ENCODE measurements at places on chromosomes 3 and 15.

DNA sequence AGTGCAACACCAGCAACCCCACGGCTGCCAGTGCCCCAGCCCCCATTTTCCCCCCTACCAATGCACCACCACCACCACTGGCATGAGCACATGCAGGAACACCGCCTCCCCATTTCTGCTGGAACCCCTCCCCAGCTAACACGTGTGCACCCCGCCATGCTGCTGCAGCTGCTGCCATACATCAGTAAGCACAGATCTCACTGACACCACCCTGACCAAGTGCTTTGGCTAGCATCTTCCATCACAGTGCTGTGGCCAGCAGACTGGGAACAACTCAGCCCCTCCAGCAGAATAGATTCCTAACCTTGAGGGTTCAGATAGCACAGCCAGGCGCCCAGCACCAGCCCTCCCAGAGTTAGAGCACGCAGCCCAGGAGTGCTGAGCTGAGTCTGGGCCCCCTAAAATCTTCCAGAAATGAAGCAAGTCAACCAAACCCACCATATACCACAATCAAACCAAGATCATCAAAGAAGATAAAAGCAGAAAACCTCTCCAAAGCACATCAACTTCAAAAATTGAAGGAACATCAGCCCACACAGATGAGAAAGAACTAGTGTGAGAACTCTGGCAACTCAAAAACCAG lies 81.2 kb upstream of the CDV3 start:
- no peak for DNase-seq

DNA sequence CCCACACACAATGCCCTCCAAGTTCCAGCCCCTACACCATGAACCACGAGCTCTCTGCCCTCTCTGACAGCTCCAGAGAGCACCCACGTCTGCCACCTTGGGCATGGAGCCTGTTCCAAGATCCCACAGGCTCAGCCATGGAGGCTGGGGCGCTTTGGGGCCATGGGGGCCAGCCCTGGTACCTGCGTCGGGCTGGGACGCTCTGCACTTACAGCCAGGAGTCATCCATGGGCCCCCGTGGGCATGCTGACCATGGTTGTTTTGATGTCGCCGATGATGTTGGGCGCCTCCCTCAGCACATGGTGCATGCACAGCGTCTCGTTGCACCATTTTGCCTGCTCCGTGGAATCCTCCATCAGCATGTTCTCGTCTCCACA lies 51.9 kb upstream of the UBE2Q2 start:
- no peak for DNase-seq

DNA sequence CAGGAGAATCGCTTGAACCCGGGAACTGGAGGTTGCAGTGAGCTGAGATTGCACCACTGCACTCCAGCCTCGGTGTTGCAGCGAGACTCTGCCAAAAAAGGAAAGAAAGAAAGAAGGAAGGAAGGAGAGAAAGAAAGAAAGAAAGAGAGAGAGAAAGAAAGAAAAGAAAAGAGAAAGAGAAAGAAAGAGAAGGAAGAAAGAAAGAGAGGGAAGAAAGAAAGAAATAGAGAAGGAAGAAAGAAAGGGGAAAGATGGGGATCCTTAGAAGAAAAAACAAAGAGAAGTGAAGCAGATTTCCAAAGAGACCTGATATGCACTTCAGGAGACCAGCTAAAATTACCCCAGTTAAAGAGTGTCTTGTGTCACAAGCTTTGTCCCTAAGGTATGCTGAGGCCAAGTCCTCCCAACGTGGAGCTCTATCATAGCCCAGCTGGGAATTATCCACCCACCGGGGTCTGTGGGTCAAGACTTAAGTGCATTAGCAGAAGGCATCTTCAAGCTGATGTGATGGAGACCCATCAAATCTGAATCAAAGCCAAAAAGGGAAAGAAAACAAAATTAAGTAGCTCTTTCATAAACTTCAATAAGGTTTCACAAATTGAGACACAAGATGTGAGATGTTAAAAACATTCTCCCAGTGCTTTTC lies 17.8 kb upstream of the AKAP13 start:
- no peak for DNase-seq

DNA sequence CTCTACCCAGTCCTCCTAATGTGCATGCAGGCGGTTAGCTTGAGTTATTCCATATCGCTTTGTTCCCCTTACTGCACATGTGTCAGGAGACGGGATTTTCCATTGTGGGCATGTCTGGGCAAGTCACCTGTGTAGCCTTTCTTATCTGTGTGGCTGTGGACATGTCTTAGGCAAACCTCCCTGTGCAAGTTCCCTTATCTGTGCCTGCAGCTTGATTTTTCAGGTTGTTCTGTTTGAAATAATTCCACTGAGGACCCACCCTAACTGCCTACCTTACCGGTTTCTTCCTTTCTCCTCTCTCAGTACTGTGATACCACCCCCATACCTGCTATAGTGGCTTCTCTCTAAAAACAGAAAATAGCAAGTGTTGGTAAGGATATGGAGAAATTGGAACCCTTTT lies 113.6 kb downstream of the NEO1 start:
- no peak for DNase-seq

All from dermis blood vessel endothelial cell (primary cell).